Dorsolateral prefrontal cortex (tissue), 122 donors: ENCODE measurements at places on chromosomes 11 and 22.

DNA sequence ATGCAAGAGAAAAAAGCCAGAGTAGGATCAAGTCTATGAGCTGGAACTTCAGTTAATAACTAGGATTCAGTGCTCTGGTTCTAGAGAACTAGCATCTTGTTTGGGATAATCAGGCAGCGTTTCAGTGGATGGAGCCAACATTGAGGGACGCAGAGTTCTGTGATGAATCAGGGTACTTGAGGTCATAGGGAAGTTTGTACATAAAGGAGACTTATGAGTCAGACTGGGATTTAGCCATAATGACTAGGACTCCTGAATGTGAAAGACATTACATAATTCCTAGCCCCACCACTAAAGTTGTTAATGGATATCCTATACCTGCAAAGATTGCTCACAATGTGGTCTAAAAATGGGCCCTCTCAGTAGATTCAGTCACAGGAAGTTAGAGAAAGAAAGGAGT lies 6.8 kb downstream of the SLN start:
- no peak for DNase-seq

DNA sequence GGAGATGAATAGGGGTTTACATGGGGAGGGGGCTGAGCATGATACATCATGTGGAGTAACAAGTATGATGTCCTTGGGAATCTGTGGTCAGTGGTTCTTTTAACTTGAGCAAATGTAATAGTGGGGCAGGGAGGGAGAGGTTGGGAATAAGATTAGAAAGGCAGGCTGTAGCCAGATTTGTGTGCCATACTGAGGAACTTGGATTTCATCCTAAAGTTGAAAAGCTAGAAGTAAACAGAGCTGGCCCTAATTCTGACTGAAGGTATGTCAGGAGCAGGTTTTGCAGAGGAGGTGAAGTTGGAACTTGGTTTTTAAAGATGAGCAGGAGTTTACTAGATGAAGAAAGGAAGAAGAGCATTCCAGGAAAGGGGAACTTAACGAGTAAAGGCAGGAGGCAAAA lies 108.3 kb upstream of the RRM1 start:
- no peak for DNase-seq

DNA sequence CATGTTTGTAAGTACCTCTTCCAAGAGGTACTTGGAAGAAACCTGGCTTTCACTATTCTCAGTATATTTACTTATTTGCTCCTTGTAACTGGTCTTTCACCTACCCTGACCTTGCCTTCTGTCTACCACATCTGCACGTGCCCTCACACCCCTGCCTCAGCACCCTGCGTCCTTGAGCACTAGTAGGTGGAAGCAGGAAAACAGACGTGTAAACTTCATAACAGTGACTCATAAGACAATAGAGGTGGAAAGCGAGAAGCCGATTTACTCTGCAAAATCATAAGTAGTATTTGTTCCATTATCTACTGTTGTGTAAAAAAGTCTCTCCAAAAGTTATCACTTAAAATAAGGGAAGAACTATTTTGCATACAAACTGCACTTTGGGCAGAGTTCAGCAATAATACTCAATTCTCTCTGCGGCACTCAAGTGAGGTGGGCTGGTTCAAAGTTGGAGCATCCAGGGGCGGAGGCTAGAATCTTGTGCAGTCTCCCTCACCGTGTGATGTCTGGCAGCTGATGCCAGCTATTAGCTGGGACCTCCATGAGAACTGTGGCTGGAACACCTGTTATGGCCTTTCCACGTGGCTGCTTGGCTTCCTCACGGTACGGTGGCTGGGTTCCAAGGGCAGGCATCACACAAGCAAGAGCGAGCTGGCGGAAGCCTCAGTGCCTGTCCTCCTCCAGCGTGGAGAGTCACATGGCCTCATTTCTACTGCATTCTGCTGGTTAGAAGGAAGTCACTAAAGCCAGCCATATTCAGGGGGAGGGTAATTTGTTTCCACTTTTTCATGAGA lies 30.4 kb downstream of the PACS1 start:
- DNase-seq, result peak; percentile 57

GRCh38 chr11:119206511-119207414 lies 624 bp downstream of the CBL start:
- DNase-seq, result peak; percentile 44

GRCh38 chr11:85813721-85814120 lies 2.8 kb upstream of the SYTL2 start:
- no peak for DNase-seq

DNA sequence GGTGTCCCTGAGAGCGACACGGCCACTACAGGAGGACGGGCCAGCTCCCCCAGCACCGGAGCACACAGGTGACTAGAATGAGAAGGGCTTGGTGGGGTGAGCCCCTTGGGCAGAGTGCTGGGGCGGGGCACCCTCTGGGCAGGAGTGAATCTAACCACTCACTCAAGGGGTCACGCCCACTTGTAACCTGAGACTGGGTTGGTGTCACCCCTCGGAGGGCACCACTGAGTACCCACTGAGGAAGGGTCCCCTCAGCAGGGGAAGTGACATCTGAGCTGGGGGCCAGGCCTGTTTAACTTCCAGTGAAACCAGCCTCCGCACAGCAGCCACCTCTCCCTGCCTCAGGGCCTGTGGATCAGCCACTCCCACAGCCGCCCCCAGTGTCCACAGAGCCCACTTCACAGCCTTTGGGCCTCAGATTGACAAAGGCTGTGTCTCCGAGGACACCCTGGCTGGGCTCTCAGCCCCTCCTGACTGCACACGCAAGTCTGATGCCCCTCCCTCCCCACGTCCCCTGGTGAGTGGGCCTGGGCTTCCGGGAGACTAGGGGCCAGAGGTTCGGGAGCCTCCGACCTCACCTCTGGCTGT lies 5.6 kb downstream of the GATD1 start:
- peak; percentile 5 for DNase-seq

- DNase-seq, result no peak
Observed at GRCh38 chr22:40240160-40240559, 62.4 kb downstream of the TNRC6B start.

DNA sequence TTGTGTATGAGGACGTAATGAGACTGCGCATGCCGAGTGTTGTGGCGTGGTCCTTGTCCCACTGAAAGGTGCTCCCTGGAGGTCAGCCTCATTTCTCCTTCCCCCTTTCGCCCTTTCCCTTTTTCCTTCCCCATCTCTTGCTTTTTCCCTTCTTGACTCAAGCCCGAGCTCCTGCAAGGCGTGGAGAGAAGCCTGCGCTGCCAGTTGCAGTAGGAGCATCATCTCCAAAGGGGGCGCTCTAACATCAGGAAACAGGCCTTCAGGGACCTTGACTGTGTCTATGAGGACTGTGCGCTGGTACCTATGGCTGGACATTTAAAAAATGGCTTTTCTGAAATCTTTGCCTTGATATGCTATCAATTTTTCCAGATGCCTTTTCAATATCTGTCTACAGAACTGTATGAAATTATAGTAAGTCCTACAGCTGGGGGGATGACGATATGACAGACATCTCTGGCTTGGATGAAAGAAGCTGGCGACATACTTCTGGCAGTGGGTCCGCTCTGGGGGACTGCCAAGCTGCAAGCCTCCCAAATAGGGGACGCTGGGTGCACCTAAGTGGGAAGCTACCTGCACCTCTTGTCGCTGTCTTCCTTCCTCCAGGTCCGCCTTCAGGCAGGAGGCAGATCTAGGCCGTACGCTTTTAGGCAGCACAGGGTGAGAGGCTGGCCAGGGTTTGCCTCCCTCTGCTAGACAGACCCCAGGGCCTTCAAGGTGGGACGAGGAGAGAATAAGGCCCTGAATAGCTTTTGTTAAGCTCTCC lies 96.5 kb downstream of the NXPE2 start:
- DNase-seq, result peak; percentile 68

DNA sequence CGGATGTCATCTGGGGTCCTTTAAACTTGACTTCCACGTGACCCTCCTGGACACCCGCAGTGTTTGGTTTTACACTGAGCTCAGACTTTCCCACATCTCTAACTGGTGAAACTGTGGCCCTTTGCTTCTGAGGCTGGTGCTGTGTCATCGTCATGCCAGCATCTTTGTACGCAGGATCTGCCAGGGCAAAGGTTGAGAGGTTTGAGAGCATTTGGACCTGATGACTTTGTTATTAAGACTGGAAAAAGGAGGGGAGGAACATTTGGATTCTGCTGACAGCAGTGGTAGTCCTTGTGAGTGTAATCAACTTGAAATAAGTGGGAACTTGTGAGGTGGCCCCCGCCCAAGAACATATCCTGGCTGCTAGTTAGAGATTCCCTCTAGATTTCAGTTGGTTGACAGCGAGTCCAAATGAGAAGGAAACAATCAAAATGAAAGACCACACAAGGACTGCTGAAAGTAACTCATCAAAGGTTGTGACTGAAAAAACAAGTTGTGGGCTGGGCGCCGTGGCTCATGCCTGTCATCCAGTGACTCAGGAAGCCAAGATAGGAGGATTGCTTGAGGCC lies 102.5 kb downstream of the KIAA1671 start:
- DNase-seq, result no peak

- DNase-seq, result no peak
Observed at GRCh38 chr11:31050061-31050765, 319.3 kb downstream of the DCDC1 start.

GRCh38 chr11:103862094-103862801 lies 174.2 kb upstream of the DDI1 start:
- DNase-seq, result no peak

DNA sequence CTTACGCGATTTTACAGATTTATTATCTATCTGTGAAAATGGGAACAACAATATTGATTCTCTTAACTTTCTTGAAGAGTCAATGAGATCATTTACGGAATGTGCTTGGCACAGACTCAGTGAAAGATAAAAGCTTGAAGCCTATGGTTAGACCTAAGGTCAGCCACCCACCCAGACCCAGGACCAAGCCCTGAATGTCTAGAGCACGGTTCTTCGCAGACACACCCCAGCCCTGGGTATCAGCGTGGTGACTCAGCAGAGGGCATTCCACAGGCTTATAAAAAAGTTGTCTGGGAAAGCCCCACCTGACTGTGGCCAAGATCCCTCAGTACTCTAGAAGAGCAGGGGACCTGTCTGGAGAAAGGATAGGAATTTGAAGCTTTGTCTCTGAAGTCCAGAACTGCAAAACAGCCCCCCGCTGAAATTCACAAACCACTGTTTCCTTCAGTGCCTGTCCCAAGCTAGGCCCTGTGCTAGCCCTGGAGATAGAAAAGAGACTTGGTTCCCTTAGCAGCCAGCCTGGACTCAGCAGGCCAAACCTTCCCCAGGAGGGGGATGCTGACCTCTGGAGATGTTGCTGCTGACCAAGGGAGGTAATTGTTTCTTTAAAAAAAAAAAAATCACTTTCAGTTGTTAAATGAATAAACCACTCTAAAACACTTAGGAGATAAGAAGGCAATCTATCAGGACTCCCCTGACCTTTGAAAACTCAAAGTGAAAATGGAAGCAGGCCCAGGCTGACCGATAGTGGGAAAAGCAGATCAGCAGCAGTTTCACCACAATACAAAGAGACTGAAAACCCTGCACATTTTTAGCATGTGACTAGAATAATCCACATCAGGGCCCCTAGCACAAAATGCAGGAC lies 114.0 kb downstream of the ABTB2 start:
- no peak for DNase-seq

DNA sequence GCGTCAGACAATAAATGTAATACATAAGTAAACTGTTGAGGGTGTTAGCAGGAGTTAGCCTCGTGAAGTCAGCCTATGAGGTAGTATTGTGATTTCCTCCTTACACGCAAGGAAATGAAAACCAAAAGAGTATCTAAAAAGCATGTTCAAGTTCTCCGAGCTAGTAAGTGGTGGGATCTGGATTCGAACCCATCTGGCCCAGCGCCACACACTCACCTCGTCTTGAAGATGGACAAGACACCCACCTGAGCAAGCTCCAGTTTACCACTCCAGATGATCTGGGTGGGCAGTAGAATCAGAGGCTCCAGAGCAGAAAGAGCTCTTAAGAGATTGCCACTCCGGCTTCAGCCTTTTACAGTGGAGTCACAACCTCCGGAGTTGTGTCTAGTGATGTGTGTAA lies 140.3 kb downstream of the PKNOX2 start:
- DNase-seq, result no peak

- no peak for DNase-seq
Observed at GRCh38 chr11:65886826-65887722, 1.2 kb downstream of the FIBP start.

DNA sequence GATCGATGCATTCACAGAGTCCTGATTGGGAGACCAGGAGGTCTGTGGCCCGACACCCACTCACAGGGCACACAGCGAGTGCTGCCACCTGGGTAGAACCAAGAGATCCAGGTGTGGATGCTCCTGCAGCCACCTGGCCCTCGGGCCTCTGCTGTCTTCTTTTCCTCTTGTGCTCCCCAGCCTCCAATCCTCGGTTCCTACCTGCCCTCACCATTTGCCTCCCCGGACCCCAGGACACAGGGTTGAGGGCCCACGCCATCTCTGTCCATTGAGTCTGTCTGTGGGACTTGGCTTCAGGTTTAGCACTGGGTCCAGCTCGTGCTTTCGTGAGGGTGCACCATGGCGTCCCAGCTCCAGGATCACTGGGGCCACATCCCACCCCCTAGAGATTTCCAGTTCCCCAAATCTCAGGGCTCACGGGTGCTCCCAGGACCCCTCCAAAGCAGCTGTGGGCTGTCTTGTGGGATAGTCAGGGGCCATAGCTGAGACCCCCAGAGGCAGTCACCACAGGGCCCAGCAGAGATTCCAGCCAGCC lies 591.1 kb downstream of the BRD1 start:
- no peak for DNase-seq

GRCh38 chr11:28760676-28761390 lies 652.6 kb downstream of the METTL15 start:
- DNase-seq, result no peak

DNA sequence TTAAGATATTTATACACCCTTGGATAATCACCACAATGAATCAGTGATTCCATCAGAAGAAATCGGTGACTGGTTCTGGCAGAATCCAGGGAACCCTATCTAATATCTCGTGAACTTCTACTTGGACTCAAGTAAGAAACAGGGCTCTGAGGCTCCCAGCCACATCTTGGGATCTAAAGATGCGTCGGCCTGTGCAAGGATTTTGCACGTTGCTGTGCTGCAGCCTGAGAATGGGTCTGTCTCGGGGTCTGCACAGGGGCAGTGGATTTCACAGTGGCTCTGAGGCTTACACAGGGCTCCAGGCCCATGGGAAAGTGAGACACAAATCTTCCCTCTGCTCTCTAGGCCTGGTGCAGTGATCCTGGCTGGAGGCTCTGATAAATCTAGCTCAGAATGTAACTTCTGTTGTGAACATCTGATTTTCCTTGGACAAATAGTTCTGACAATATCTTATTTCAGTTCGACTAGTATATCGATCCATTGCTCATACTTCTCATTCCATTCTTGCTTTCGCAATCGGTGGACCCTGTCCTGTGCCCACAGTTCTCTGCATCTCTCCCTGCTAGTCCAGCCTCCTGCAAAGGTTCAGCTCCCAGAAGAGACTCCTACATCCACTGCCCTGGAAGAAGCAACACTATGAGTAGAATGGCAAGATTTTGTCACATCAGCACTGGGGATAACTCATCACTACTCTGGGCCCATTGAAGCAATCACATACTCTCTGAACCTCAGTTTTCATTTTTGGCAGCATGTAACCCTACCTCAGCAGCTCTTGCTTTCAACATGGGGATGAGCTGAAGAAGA lies 105.5 kb upstream of the TOP3B start:
- no peak for DNase-seq

- DNase-seq, result no peak
Observed at GRCh38 chr11:14537134-14537599, 17.0 kb upstream of the PSMA1 start.
